ENCODE measurements at places on chromosomes 16 and 17.

DNA sequence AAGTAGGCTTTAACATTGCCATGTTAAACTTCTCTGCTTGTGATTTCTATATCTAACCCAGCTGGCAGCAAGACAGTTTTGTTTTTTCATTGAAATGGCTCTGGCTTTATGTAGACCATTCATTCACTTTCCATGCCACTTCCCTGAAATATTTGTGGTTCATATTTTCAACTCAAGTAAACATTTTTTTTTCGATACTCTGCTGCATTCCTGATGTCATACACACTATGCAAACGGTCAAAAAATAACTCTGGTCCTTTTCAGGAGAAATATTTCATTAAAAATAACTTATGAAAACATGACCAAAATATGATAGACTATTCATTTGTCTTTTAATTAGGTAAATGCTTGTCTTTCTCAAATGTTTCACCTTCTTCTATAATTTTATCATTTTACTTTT is 116.3 kb downstream of the USP22 start:
- no peak for DNase-seq

DNA sequence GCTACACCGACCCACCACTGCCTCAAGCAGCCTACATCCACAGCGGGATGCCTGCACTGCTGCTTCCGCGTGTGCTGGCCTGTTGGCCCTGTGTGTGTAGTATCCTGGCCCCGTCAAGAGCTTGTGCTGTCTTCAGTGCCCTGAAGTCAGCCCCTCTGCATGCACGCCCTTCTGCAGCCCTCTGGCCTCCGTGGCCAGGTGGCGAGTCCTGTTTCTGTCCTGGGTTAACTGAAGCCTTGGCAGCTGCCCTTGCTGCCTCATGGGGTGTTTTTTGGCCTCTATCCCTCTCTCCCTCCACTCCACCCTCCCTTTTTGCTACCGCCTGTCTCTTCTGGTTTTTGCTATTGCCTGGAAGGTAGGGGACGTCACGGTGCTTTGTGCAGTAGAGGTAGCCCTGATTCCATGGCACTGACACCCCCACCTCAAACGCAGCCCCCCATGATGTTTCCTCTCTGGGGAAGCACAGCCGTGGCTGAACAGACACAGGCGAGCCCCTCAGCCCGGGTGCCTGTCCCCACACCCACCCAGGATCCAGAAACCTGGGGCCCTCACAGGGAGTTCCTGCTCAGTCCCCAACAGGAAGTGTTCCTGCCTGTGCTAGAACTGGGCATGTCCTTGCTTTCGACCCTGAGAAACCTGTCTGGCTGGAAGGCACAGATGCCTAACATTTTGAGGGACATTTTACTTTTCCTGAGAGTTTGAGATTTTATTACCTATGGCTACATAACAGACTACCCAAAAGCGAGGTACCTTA is 18.8 kb upstream of the AMZ2 start:
- no peak for DNase-seq

DNA sequence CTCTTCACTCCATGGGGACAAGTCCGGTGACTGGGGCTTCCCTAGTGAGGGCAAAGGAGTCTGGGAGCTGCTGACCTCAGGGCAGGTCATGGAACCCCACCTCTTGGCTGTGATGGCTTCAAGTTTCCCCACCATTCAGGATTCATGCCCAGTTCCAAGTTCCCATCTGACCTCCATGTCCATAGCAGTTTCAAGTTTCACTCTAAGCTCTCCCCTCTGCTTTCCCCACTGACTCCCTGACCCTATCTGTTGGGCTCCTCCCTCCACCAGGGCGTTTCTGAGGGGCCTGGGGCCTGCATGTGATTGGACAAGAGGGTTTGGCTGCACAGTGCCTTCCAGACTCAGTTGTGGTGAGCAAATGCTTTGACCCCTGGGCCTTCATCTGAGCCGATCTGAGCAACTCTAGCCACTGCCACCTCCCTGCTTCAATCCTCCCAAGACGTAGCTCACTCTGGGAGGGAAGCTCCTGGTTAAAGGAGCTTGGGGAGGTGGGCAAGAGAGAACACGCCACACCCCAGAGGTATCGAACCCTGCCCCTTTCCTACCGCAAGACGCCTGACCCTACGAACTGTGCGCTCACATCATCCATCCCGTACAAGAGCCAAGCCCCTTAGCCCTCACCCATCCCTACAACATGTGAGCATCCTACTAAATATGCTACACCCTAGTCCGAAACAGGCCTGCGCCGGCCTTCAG is 8.3 kb downstream of the ZNF629 start:
- no peak for DNase-seq

- DNase-seq = peak; percentile 86
Measured at GRCh38 chr16:4328046-4328781, 12.3 kb downstream of the GLIS2 start.

DNA sequence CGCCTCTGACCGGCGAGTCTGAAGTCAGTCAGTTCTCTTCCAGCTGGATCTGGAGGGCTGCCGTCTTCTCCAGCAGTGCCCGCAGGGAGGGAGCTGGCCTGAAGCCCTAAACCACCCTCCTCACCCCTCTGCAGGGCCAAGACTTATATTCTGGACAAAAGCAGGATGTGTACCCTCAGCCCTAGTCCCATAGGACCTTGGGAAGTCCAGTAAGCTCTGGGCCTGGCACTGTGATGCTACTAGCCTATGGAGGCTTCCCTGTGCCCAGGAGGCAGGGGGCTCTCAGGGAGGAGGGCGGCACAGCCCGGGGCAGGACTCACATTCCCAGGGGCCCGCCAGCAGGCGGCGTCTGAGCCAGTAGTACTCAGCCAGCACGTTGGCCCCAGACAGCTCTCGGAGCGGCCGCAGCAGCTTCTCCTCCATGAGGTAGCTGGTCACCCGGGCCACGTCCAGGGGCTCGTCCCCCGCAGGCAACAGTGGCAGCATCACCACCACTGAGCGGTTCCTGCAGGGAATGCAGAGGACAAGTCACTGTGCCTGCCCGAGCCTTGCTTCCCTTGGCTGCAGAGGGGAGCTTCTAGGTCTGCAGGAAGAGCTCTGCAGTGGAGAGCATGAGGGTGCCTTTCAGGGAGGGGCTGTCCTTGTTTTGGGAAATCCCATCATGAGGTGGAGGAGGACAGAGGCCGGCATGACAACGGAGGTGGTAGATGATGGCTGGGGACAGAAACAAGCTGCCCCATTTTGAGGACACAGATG is 41.7 kb downstream of the RMI2 start:
- DNase-seq = peak; percentile 74

DNA sequence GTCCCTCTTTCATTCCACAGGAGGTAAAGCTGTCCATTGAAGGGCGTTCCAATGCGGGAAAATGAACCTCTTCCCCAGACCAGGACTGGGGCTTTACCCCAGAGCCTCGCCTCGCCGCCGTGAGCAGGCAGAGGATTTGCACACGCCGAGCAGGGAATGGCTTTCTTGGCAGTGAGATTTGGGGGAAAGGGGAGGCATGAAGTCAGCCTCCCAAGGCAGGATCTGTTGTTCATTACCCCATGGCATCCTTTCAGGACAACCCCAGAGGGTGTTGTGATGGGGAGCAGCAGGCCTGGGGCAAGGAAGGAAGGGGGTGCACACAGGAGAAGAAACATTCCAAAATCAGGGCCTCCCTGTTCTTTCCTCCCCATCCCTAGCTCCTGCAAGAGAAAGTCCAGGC is 6.0 kb downstream of the ATXN1L start:
- no peak for DNase-seq

GRCh38 chr16:83231729-83232128 is 576.0 kb upstream of the HSBP1 start:
- DNase-seq = no peak

DNA sequence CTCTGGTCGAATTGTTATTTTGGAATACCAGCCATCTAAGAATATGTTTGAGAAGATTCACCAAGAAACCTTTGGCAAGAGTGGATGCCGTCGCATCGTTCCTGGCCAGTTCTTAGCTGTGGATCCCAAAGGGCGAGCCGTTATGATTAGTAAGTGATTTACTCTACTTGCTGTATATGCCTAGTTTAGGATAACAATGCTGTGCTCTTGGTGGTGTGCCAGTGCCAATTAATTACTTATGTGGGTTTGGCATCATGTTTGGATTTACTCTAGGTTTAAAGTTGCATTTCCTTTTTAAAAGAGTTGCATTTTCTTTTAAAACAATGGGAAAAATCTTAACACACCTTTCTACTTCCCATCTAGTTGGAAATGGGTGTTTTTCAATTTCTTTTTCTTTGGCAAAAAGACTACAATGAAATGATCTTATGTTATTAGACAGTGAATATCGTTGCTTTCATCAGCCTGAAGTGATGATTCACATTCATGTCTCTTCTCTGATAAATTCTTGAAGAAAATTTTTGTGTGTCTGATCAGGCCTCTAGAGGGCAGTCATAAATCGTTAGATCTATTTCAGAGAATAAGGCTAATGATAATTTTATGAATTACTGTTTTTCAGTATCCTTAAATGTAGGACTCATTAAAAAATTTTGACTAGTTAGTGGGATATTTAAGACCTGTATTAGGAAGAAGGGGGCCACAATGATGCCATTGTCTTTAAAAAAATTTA is 5.6 kb downstream of the SF3B3 start:
- DNase-seq = peak; percentile 36

GRCh38 chr16:2715519-2715918 is 4.5 kb downstream of the PRSS27 start:
- DNase-seq = no peak

GRCh38 chr17:65567566-65567965 is 6.1 kb upstream of the AXIN2 start:
- DNase-seq = no peak

DNA sequence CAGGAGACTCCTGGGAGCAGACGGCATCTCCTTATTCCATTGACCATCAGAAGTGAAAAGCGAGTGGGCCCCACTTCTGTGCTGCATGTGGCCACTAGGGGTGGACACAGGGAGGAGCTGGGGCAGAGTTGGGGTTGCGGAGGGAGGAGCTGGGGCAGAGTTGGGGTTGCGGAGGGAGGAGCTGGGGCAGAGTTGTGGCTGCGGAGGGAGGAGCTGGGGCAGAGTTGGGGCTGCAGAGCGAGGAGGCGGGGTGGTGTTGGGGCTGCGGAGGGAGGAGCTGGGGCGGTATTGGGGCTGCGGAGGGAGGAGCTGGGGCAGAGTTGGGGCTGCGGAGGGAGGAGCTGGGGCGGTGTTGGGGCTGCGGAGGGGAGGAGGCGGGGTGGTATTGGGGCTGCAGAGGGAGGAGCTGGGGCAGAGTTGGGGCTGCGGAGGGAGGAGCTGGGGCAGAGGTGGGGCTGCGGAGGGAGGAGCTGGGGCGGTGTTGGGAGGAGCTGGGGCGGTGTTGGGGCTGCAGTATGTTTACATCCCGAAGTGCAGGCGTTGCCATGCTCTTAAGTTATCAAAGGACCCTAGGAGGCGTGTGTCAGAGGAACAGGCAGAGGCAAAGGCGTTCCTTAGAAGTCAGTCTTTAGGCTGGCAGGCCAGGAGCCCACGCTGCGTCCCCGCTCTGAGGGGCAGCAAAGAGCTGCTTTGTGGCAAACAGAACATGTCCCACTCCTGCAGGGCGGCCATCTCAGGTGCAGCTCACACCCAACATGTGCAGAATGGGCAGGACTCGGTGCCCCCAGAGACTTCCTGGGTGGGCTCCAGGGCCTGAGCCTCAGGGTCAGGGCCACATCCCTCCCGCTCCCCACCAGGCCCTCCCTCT is 76.0 kb downstream of the ZNF778 start:
- no peak for DNase-seq

GRCh38 chr17:17491031-17491471 is 5.1 kb downstream of the RASD1 start:
- no peak for DNase-seq

- DNase-seq = no peak
Measured at GRCh38 chr16:66621973-66622372, 17.5 kb downstream of the CMTM3 start.

GRCh38 chr16:79810449-79811189 is 210.1 kb upstream of the MAF start:
- DNase-seq = no peak

GRCh38 chr17:5508810-5509209 is 22.4 kb downstream of the MIS12 start:
- DNase-seq = peak; percentile 29

DNA sequence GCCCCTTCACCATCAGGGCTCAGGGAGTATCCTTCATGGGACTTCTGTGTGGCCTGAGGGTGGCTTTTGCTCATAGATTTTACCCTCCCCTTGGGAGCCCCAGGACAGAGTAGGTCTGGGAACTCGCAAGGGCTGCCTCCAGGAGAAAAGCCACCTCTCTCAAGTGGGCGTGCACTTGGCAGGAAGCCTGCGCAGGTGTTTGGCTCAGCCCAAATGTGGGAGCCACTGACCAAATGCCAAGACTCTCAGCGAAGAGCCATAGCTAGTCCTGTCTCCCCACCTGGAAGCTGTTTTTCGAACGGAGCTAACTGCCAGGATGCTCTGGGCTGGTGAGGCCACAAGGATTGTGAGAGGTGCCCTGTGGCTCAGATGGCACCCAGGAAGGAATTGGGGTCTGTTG is 2.0 kb upstream of the HSD17B2 start:
- DNase-seq = no peak

DNA sequence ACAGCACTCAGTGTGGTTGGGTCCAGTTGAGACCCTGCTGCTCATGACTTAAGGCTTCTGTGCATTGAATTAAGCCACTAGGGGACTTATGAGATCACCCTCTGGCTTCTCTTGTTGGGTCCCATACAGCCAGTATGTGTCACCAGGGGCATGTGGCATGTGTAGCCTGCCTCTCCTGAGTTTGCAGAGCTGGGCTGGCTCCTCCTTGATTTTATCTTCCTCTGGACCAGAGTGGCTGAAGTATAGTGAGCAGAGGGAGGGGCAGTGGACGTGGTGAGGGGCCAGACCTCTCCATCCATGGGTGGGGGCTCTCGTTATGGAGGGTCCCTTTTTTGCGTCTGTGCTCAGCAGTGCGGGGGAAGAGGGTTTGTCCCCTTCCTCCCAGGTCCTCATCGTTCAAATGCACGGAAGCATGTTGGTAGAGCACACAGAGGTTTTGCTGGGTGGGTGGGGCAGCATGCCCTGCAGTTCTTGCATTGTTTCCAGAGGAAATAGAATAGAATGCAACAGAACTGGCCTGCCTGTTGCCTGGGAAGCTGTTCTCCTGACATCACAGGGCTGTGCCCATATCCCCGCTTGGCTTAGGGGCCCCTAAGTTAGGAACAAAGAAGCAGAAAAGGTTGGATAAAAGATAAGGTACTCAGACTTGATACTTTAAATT is 77.4 kb downstream of the SPECC1 start:
- no peak for DNase-seq

DNA sequence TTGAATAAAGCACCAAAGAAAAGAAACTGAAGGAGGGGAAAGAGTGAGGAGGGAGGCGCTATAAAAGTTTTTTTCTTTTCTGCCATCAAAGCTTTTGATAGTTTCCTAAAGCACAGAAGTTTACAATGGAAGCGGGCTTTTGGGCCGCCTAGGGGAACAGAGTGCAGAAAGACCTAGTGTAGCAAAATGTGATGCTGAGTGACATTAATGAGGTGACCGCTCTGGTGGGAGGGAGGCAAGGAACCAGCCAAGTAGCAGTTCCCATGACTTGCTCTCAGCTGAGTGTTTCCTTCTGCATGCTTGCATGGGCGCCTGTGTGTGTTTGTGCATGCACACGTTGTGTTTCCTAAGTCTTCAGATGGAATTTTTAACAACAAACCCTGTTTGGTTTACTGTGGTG is 15.5 kb downstream of the MSI2 start:
- no peak for DNase-seq

- DNase-seq = no peak
Measured at GRCh38 chr17:81477173-81477572, 35.4 kb downstream of the ACTG1 start.

- no peak for DNase-seq
Measured at GRCh38 chr17:17698869-17699351, 17.7 kb downstream of the RAI1 start.

- DNase-seq = no peak
Measured at GRCh38 chr16:4976079-4976478, 17.9 kb downstream of the SEC14L5 start.
